Pons (tissue), 1 donor: ENCODE measurements at places on chromosomes 1 and 21.

- DNase-seq: no peak
Observed at GRCh38 chr1:93235261-93235660, 54.7 kb downstream of the CCDC18 start.

- DNase-seq: no peak
Observed at GRCh38 chr1:184910005-184910404, 64.3 kb downstream of the NIBAN1 start.

DNA sequence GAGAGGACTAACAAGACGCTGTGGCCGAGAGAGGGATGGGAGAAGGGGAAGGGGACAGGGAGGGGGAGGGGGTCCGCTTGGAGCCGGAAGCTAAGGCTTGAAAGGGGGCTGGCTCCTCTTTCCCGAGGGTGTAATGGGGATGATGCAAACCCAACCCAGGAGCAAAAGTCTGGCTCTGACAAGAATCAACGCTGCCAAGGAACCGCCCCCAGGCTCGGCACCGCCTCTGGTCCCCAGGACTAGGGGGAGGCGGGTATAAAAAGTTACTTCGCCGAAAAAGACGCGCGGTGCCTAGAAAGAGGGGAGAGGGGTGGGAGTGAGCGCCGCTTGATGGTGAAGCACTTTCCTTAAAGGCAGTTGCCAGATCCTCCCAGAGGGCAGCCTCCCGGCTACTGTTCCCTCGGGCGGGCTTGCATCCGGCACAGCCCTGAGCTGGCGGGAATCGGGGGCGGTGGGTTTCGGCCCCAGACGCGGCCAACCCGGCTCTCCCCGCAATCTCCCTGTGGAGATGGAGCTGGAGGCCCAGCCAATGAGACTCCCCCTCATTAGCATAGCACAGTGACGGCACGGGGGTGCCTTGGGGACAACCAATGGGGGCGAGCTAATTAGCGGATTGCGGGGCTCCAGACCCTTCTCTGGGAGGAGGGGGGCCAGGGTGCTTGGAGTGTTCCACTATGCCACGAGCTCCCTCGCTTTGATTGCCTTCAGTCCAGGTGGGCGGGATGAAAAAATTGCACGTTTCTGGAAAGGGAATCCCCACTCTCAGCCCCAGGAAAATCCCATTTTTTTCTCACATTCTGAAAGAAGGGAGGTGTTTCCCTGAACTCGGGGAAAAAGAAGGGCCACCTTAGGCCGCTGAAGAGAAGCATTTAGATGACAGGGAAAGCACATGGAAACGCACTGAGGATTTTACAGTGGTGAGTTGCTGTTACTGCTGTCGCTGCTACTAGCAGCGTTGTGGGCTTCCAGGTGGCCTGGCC, at the start of gene KCNT2:
TSS of gene KCNT2 (minus strand) at position 51 of the 980 bp plus-strand sequence. CDS start 131 bp downstream, outside the sequence.
- DNase-seq: peak; percentile 13

- DNase-seq: no peak
Observed at GRCh38 chr21:34668803-34669148, at the start of gene CLIC6. TSS of gene CLIC6 (plus strand) at chr21:34668994. CDS start at chr21:34669389, 395 bp downstream.

DNA sequence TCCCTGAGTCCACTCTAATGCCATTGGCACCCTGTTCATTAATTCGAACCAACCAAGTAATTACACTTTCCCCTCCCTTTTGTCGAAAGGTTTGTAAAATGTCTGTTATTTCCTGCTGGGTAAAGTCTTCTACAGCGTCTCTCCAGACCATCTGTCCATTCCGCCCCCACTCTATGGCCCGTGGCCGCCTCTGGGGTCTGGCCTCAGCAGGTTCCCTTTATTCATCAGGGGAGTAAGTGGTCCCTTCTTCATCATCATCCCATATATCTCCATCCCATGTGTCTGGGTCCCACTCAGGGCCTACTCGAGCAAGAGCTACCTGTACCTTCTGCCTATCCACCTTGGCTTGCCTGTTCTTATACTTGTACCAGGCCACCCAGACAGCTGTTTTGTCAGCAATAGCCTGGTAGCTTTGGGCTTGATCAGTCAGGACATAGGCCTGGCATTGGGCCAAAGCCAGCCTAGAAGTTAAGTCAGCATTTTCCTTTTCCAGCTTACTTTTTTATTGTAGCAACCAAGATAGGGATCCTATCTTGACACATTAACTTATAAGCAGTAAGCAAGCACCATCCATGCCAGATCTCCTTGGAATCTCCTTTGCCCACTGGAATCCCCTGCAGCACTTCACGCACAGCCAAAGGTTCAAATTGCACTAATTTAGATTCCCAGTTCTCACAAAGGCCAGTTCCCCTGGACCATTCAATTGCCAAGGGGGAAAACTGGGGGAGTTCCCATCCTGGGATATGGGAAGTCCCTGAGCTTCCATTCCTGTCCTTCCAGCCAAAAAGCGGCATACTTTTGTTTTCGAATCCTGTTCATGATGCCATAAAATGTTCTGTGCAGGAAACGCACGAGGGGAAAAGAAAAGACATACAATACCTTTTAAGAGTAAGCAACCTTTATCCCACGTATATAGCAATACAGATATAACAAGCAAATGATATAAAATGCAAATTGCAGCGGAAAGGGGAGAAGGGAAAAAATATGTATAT, 6.6 kb upstream of the STUM start:
- no peak for DNase-seq

GRCh38 chr1:178048426-178048825, 45.5 kb upstream of the RASAL2 start:
- DNase-seq: no peak

DNA sequence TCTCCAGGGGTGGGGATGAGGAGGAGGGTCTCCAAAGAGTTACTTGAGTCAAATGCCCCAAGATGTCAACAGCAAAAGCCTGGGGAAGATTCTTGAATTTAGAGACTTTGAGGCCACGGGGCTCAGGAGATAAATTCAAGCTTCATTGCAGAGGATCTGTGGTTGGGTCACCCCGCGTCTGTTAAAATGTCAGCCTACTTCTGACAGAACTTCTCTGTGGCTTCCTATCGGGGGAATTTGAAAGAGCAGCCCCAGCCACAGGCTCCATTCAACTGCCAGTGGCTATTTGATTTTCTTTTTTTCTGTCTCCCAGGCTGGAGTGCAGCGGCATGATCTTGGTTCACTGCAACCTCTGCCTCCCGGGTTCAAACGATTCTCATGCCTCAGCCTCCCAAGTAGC, 62.5 kb upstream of the EFHD2 start:
- no peak for DNase-seq

DNA sequence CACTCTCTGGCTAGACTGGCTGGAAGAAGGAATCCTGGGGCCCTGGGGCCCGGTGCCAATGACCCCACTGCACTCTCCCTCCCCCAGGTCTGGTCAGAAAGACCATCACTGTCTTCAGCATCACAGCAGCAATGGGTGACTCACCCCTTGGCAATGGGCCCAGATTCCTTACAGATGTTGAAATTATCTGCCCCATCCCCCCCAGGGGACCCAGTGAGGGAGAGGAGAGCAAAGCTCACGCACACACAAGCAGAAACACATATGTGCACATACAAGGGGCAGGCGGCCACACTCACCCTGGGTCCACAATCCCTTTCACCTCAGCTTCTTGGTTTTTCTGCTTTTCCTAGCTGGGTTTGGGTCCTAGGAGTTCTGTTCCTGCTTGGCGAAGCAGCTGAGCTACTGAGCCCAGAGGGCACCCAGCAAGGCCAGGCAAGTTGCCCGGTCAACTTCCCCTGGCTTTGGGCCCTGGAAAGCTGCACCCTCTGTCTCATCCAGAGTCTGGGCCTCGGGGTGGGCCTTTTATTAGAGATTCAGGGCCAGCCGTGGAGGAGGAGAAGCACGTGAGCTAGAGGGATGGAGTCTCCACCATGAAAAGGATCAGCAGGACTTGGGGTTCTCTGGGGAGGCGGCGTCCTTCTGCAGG, 2.6 kb downstream of the COL16A1 start:
- DNase-seq: peak; percentile 93

DNA sequence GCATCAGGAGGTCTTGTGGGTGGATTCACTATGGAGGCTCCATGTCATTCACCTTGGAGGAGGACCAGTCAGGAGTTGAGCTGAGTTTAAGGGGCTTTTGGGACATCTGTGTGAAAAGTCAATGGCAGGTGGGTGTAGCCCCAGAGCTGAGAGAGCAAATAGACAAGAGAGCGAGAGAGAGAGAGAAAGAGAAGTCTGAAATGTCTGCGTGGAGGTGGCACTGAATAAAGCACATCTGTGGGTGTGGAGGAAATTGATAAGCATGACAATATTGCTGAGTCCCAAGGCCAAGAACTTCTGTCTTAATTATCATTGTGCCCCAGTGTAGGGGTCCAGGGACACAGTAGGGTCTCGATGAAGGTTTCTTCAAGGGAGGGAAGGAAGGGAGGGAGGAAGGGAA, 79.5 kb upstream of the VAMP3 start:
- DNase-seq: no peak

DNA sequence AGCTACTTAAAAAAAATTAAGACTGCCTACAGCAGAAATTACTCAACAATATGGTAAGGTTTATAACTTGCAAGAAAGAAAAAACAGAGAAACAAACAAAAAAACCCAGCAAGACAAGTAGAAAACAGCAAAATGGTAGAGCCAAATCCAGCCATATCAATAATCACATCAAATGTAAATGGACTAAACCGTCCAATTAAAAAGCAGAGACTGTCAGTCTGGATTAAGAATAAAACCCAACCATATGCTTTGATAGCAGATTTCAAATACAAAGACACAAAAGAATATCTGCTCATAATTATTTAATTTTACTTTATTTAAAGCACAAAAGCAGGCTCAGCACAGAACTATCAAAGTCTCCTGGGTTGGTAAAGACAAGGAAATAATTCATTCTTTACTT, 17.5 kb downstream of the PACC1 start:
- no peak for DNase-seq

GRCh38 chr1:68202239-68202832, 30.0 kb downstream of the WLS start:
- no peak for DNase-seq

- DNase-seq: no peak
Observed at GRCh38 chr1:17933971-17934370, 173.6 kb upstream of the IGSF21 start.

DNA sequence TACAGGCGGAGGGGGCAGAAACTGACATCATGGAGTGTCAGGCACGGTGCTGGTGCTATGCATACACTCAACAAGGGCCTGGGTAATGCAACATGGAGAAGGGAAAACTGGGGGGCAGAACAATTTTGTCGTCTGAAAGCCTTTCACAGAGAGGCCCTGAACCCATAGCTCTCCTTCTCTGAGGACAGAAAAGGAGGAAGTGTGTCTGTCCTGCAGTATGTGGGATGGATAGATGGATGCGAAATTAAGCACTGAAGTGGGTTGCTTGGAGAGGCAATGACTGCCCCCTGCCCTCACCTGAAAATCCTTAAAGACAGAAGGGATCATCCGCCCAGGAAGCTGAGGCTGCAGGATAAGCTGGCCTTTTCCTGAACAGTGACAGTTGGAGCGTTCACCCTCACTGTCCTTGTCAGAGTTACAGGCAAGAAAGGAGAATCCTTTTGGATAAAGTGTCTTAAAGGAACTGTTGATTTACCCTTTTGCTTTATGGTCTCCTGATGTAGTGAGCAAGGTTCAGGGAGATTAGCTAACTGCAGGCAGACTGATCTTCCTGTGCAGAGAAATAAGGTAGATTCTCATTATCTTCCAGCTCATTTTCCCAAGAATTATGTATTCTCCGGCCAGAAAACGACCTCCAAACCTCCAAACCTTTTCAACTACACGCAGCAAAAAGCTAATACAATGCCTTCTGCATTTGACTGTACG, 1.6 kb upstream of the FAM20B start:
- no peak for DNase-seq

- no peak for DNase-seq
Observed at GRCh38 chr1:110348771-110349170, 9.6 kb downstream of the RBM15 start.

GRCh38 chr1:247445526-247446356, 12.2 kb downstream of the OR2B11 start:
- peak; percentile 75 for DNase-seq

- no peak for DNase-seq
Observed at GRCh38 chr1:203645996-203646395, 19.4 kb downstream of the ATP2B4 start.

DNA sequence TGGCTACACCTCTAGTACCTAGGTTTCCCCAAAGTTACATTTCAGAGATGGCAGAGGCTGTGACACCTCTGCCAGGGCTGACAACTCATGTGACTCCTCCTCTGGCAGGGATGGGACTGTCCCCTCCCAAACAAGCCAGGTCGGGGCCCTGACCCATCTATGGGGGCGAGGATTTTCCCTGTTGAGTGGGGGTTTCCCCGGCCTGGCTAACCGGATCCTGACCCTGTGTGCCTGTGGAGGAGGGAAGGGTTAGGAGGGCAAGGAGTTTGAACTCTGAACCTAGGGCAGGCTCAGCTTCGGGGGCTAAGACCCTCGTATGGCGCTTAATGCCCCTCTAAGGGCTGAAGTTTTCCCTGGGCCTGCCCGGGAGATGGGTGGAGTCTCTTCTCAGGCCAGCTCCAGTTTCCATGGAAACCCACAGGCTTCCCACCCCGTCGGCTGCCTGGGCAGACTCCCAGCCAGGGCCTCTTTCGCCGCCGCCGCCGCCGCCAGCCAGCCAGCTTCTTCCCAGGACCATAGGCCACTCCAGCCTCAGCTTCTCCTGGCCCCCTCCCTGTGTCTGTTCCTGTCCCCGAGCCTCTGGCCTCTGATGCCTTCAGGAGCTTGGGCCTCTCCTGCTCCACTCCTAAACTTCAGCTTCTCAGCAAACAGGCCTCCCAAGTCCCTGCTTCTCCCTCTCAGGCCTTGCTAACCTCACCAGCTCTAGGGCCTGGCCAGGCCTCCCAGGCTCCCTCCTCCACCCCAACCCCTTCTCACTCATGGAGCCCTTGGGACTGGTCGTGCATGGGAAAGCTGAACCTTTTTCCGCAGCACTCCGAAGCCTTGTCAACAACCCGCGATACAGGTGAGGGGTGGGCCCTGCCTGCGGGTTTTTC, at the start of gene BTBD19:
TSS of gene BTBD19 (plus strand) at position 461 of the 875 bp plus-strand sequence. CDS start at position 759, 298 bp downstream.
- DNase-seq: peak; percentile 69

DNA sequence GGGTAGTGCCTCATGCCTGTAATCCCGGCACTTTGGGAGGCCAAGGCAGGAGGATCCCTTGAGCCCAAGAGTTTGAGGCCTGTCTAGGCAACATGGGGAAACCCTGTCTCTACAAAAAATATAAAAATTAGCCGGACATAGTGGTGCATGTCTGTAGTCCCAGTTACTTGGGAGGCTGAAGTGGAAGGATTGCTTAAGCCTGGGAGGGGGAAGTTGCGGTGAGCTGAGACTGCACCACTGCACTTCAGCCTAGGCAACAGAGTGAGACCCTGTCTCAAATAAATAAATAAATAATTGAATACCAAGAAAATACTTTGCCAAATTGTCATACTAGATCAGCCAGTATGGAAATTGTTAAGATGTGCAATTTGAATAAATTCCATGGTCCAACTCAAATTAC, 5.9 kb upstream of the RBBP5 start:
- DNase-seq: no peak

GRCh38 chr1:98333406-98333805, 328.1 kb upstream of the SNX7 start:
- no peak for DNase-seq

- no peak for DNase-seq
Observed at GRCh38 chr1:233627823-233628222, 13.9 kb downstream of the KCNK1 start.

GRCh38 chr21:42424914-42425541, 21.3 kb downstream of the UBASH3A start:
- DNase-seq: no peak
